Cardiac fibroblast (primary cell): ENCODE measurements at places on chromosomes 12 and 14.

GRCh38 chr14:89922031-89922907 lies 32.3 kb downstream of the EFCAB11 start:
- peak; percentile 76 for DNase-seq

DNA sequence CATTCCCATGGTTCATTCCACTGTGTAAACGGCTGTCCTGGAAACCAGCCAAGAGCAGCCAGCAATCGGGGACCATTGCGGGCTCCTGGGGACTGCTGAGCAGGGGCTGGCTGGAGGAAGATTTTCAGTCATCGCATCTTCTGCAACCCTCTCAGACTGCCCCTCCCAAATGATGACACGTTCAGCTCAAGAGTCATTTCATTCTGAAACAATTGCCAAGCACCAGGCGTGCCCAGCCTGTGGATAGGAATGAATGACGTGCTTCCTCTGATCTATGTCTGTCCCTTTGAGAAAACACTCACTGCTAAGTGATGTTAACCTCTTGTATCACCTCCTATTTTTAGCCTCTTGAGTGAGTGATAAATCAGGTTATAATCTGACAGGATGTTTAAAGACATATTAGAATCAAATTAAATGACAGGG lies 62.0 kb downstream of the NDUFA12 start:
- DNase-seq, result peak; percentile 98

DNA sequence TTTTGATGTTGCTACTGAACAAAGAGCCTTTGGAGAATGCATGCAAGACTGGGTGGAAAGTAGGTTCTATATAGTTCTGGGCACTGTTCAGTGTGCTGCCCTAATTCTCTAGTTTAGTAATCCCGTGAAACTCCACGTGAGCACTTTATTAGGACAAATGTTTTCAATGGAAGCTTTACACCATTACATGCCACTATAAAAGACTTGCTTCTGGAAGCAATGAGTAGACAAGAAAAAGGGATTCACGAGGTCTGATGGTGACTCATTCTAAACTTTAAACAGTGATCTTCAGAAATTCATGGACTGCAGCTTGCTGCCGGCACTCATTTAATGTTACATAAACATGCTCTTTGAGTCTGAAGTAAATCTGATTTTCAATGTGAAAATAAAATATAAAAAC lies 22.3 kb downstream of the ATG14 start:
- DNase-seq, result no peak

DNA sequence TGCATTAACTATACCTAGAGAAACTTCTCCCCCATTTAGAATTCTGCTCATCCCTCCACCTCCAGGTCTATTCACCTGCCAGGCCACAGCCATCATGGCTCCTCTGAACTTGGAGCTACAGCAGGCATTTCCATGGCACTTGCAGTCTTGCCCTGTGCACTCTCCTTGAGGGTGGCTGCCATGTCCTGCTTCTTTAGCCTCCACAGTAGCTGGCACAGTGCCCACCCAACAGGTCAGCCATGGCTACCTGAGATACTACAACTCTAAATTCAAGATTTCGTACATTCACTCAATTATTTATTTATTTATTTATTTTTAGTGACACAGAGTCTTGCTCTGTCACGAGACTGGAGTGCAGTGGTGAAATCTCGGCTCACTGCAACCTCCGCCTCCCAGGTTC lies 46.5 kb downstream of the GCH1 start:
- DNase-seq, result no peak

GRCh38 chr12:64518396-64518795 lies 66.5 kb downstream of the TBK1 start:
- no peak for DNase-seq

- DNase-seq, result no peak
Observed at GRCh38 chr12:128810182-128811127, 13.3 kb downstream of the SLC15A4 start.

DNA sequence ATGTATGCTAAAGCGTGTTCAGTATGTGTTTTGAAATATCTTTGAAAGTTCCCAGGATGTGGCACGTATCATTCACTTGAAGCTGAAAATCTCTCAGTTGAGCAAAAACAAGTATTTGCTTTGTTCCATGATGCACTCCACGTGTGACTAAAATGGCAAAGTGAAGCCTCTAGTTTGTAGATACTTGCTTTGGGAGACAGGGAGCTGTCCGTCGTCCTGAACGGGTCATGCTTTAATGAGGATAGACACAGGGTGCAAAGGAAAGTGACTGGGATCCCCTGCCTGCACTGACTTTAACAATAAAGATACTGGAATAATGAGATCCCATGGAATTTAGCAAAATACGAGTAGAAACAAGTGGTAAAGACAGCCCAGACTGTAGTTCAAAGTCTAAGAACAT lies 991.4 kb downstream of the NRXN3 start:
- DNase-seq, result peak; percentile 14

DNA sequence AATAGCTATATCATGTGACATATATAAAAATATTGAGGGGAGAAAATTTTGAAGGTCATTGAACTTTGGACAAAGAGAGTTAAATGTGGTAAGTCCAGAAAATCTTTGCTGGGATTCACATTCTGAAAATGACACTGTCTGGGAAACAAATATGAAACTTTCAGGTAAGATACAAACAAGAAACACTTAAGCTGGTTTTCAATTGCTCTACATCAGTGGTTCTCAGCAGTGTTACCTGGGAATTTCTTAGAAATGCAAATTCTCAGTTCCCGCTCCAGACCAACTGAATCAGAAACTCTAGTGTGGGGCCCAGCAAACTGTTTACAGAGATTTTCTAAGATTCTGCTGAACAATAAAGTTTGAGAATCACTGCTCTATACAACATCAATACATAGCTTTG lies 3.6 kb upstream of the CDK17 start:
- no peak for DNase-seq

GRCh38 chr14:92225731-92226130 lies 97.2 kb upstream of the SLC24A4 start:
- no peak for DNase-seq

DNA sequence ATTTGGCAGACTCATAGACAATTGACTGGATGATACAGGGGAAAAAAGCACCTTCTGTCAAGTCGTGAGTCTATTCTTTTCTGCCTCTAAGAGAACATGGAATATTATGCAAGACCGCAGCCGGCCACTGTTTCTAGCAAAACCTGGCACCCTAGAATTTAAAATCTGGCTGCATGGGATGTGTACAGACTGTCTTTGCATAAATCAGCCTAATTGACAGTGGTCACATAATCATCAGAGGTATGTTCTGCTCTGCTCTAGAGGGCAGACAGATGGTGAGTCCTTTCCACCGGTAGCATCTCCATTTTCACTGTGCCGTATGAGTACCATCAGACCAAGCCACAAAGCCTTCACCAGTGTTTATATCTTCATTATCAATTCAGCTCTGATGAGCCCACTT lies 80.6 kb downstream of the KCNK10 start:
- DNase-seq, result no peak

DNA sequence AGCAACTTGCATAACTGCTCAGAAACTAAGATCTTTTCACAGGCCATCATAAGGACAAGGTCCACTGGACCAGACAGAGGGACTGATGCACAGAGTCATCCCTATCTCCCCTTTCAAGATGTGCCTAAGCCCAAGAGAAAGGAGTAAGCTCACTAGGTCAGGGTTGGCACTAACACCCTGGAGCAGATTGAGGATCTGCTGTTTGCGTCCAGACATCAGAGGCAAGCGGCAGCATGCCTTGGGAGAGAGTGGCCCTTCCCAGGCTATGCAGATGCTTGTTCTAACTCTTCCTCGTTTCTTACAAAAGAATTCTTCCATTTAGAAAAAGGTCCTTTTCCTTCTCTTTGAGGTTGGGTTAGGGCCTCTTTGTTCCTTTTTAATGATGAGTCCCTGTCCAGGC lies 187.2 kb downstream of the KCNA5 start:
- DNase-seq, result no peak

- DNase-seq, result no peak
Observed at GRCh38 chr12:48910196-48910595, 15.1 kb downstream of the FKBP11 start.

GRCh38 chr12:100199347-100200149 lies 1.1 kb upstream of the ACTR6 start:
- DNase-seq, result peak; percentile 22

DNA sequence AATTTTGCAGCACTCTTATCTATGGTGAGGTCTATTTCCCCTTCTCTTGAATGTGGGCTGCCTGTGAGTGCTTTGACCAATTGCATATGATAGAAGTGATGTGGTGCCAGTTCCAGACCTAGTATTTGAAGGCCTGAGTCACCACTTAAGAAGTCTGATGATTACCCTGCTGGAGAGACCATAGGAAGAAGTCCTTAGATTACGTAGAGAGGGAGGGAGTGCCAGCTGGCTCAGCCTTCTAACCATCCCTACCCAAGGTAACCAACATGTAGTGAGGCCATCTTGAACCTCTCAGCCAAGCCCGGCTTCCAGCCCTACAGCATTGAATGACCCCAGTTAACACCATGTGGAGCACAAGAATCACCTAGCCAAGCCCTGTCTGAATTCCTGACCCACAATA lies 166.9 kb downstream of the NELL2 start:
- no peak for DNase-seq

DNA sequence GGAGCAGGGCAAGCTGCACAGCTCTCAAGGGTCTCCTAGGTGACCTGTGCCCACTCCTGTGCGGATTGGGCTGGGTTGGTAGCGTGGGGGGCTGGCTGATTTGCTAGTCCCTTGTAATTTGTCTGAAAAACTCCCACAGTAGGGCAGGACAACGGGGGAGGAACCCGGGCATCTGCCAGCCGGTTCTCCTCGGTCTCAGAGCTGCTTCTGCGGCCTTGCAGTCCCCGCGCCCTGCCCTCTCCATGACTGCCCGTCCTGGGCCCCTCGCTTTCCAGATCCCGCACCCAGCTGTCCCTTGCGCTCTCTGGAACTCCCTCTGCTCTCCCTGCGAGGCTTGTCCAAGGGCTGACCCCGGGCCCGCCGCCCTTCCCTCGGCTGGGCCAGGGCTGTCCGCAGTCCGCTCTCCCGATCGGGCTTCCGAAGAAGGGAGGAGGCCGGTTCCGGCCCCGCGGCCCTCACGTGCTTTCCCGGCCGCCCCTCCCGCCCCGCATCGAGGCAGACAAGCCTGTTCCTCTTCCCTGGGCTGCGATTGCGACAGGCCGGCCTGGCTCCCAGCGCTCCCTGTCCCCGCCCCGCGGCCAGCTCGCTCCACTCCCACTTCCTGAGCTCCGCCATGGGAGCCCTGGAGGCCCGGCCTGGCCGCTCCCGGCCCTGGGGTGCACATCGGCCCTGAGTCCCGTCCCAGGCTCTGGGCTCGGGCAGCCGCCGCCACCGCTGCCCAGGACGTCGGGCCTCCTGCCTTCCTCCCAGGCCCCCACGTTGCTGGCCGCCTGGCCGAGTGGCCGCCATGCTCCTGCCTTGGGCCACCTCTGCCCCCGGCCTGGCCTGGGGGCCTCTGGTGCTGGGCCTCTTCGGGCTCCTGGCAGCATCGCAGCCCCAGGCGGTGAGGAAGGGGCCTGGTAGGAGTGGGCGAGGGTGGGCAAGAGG lies at the start of gene LTBR:
Gene LTBR, plus strand, starts transcription at position 591 of the 927 bp plus-strand sequence. Its CDS starts 197 bp downstream, at position 788.
- peak; percentile 97 for DNase-seq

GRCh38 chr12:2813214-2814185 lies 1.0 kb downstream of the ITFG2 start:
- DNase-seq, result peak; percentile 77

- DNase-seq, result no peak
Observed at GRCh38 chr12:55705782-55706402, 1.8 kb downstream of the ITGA7 start.

GRCh38 chr12:7581625-7582024 lies 78.0 kb upstream of the CD163 start:
- no peak for DNase-seq

DNA sequence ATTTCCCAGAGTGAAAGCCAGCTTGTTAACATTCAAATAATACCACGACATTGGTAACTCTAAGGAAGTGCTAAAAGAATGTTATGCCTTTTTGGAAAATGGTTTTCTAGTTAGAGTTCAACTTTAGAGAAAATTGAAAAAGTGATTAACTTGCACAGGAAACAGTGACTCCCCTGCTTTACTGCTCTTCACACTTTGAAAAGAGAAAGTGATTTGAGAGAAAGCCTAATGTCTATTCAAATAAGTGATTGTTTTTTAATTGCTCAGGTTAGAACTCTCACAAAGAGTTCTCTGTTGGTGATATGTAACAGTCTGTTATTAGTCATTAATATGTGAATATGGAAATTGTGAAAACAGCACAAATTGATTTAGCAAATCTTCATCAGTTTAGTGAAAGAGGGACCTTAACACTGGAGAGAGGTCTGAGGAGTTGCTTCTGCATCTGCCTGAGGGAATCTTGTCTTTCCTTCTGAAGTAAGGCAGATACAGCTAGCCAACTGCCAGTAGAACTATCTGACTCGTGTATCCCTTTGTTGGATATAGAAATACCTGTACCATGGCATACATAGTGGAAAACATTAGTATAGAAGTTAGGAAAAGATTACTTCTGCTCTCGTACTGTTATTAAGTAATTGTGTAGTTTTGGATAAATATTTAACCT lies 25.5 kb downstream of the ATF7IP start:
- DNase-seq, result no peak

GRCh38 chr12:16385782-16386646 lies 38.6 kb downstream of the MGST1 start:
- DNase-seq, result peak; percentile 79
